Motor neuron (in vitro differentiated cells): ENCODE measurements at places on chromosomes 5 and 9. TPM values are rescaled to one million over a fixed set of nuclear protein-coding genes. Genes with fewer than 3 reads are reported as not detected.
A peak's percentile ranks its signal among the peaks of the same experiment; 100 is the strongest.

DNA sequence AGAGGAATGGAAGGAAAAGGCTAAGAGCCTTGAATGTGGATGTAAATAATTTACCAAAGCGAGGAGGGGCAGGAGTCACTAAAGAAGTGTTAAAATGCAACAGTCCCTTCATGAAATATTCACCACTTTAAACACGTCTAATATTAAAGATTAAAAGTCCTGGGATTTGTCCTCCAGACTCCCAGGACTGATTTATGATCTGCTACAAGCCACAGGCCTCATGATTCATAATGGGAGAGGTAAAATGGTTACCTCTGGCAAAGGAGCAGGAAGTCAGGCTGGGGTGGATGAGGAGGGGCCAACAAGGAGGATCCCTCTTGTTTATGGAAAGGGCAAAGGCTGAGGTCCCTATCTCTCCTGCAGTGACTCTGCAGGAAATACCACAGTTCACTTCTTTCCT, 292.4 kb downstream of the TRIM32 start:
- peak; percentile 79 for ATAC-seq

DNA sequence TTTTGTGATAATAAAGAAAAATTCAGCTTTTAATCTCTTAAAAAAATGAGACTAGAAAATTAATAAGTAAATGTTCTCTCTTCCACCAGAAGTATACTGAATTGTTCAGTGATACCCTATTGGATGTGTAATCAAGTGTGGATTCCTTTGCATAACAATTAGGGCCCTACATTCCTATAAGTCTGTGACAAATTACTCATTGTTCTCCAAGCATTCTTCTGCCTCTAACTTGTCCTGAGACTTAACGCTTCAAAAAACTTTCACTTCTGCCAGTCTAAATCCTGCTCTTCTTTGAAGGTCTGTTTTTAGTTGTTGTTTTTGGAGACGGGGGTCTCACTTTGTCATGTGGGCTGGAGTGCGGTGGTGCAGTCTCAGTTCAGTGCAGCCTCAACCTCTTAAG, 9.2 kb upstream of the DDX46 start:
- ATAC-seq = no peak

DNA sequence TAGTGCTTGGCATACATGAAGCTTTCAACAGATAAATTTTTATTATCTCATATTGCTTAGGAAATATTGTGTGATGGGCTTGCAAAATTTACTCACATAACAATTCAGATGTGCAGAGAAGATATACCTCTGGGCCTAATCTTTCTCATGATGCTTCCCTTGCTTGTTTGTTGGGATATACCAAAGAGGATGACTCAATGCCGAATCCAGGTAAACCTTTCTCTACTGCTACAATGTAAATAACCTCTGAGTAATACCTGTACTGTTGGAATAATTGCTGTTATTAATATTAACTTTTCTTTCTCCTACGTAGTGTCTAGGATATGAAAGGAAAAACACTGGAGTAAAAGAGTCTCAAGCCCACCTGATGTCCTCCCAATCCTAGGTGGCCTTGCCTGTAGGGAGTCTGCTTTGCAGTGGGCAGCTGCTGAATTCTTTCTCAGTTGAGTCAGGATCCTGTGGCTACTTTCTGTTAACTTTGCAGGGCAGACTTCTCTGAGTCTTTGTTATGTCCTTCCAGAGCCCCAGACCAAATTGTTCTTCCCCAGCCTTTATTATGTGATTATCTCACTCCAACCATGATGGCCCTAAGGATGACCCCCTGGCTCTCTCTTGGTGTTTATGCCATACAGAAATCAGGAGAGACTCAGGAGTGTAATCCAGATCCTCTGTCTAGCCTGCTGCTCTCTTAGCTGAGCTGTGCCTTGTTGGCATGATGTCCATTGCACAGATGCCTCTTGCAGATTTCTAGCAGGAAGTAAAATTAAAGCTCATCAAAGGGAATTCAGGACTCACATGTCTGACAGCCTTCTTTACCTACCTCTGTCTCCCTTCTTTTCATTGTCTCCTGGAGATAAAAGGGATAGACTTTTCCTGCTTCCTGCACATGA, 208.1 kb downstream of the SNX18 start:
- no peak for ATAC-seq

- no peak for ATAC-seq
Observed at GRCh38 chr9:110714314-110714713, 45.7 kb downstream of the MUSK start.

The WDR31 gene
- total RNA-seq = 2.6 and 2.8 TPM in 2 replicates

- ATAC-seq = peak; percentile 18
Observed at GRCh38 chr5:149133795-149134777, 7.2 kb upstream of the ABLIM3 start.

The RMRP gene
- 20,166 and 21,357 TPM in 2 replicates for total RNA-seq

GRCh38 chr5:122142480-122143164, 13.3 kb downstream of the ZNF474 start:
- ATAC-seq = peak; percentile 81

DNA sequence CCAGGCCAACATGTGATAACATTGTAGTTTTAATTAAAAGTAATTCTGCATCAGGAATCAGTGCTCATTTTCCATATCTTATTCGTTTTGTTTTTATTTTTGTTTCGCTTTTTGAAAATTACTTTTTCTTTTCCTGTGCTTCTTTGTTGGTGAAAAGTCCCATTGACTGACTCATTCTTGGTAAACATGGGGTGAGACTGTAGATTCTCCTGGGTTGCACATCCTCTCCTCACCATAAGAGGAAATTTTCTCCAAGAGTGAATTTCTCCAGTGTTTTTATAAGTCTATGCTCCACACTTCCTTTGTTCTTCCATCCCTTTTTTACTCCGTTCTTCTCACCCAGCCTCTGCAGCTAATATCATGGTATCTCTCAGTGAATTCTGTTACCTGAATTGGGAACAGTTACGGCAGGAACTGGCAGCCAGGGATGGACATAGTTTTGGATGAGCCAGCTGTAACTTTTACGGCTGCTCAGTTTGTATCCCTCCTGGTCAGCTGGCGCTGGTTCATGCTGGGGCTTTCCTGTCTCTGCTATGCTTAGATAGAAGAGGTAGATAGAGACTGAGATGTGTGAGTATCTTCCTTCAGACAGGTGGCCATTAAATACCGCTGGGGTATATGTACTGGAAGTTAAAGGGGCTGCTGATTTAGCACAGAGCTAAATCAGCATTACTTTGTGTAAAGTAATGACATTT, 80.0 kb downstream of the MAN2A1 start:
- no peak for ATAC-seq

- ATAC-seq = no peak
Observed at GRCh38 chr9:22285066-22285465, 161.6 kb upstream of the DMRTA1 start.

The TAF11L14 gene
- 0.41 and 0.54 TPM in 2 replicates for total RNA-seq

The PCDHGA11 gene
- 1.1 and 1.3 TPM in 2 replicates for total RNA-seq

DNA sequence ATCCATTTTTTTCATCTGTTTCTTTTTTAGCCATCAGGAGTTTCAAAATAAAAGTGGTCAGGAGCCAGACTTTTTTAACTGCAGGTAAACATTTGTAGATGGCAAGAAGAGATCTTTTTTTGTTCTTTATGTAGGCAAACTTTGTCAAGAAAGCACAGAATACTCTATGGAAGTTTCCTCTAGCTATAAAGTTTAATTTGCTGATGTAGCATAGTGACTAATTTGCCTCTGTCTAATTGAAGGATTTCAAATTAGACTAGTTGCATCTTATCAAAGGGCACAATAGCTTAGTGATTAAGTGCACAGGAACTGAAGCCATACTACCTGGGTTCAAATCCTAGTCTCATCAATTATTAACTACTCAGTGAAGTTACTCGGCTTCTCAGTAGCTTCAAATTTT, 22.0 kb downstream of the FGF10 start:
- no peak for ATAC-seq

- ATAC-seq = no peak
Observed at GRCh38 chr9:134039386-134040175, 14.3 kb downstream of the BRD3OS start.

DNA sequence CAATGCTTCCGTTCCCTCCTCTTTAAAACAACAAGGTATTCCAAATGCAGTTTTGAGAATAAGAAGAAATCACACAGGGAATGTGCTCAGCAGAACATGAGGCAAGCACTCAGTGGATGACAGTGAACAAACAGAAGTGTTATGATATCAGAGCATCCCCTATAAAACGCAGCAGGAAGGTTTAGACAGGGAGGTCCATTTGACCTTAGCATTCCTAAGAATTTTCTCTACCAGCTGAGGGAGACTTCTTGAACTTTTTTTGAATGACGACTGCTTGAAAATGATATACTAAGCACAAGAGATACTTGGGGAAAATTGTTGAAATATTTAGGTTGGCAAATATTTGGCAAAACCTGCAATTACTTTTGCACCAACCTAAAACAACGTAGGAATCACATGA, 3.9 kb downstream of the AMACR start:
- ATAC-seq = no peak

DNA sequence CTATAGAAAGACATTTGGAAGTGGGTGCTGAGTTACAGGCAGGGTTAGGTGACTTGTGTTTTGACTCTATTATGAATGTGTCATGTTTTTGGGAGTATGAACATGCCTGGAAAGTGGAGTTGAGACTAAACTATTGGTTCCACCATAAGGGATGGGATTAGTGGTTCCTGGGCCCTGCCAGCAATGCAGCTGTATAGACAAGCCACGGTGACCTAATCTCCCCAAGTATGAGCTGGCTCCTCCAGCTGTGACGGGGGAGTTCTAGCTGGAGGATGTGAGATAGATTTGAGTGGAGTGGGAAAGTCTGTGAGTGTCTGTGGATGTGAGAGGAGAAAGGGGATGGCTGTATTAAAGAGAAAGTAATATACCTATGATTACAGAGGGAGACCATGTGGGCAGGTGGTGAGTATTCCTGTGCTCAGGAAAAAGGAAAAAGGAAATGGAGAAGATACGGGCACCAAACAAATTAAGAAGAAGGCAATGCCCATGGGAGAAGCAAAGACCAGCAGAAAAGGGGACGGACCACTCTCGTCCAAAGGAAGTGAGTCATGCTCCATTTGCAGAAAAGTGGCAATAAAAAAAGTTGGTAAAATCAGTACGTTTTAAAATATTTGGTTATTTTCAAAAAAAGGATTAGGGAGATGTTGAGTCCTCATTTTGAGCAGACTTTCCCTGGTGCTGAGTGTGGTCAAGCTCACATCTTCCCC, 48.3 kb upstream of the ICE1 start:
- no peak for ATAC-seq

The XRCC4 gene
- total RNA-seq = 13.8 and 16.8 TPM in 2 replicates

DNA sequence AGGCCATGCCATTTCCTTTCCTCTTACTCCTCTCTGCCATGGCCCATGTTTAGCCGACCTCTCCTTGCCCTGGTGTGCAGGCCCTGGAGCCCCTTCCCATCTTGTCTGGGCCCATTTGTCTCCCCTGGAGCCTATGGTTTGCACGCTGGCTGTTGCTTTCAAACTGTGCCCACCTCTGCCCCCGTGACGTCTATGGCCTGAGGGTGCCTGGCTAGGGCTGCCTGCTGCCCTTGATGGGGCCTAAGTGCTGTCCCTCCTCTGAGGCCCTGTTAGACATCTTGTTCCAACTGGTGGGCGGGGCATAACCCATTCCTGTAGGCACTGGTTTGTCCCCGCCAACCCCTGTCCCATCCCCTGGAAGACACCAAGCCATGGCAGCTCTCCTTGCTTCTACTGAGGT, 22.7 kb upstream of the ENHO start:
- no peak for ATAC-seq

The LVRN gene
- 0.62 TPM in 1 of 2 replicates, not detected in the other for total RNA-seq

- peak; percentile 46 for ATAC-seq
Observed at GRCh38 chr5:180352116-180353047, 754 bp downstream of the GFPT2 start.

DNA sequence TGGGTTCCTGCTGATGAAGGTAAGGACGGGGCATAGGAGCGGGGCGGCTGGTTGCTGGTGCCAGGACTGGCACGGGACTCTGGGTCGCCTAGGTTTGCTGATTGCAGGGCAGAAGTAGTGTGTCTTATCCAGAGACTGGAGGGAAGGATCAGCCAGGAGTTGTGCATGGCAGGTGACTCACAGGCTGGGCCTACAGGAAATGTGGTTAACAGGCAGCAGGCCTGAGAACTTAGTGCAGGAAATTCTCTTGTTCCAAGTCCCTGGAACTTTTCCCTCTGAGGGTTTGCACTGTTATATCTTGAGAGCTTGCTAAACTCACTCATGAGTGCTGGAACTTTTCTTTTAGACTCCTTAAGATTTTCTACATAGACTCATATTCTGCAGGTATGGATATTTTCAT, 95.1 kb downstream of the ANXA2R start:
- ATAC-seq = no peak

DNA sequence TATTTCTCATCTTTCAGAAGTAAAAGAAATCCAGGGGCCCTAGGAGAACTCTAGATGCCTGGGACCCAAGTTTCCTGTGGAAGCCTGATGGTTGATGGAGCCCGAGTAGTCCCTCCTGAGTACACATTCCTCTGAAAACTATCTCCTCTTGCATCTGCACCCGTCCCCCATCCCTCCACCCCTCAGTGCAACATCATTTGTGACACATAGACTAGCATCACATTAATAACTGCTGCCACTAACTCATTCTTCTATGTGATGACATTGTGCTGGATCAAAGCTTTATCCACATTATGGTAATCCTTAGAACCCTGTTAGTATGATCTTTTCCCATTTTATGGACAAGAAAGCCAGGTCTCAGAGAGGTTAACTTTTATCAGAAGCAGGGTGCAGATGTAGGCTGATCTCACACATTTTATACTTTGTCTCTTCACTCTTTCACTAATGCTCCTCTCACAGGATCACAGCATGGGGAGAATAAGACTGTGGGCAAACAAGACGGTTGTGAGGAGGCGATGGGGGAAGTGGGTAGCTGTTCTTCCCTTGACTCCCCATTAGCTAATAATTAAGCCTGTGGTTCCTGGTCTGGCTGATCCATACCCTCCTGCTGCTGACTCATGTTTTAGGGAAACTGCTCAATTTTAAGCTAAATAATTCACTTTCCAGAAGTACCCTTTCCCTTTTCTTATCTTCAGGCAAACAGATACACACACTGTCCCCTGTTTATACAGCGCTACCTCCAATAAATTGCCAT, 3.9 kb upstream of the HK3 start:
- no peak for ATAC-seq

- peak; percentile 17 for ATAC-seq
Observed at GRCh38 chr9:17075758-17076485, 58.9 kb upstream of the CNTLN start.

- peak; percentile 3 for ATAC-seq
Observed at GRCh38 chr9:69122549-69123141, 51.4 kb upstream of the TJP2 start.

The CDC26 gene
- 30.0 and 38.7 TPM in 2 replicates for total RNA-seq

GRCh38 chr9:752201-752600, 89.3 kb upstream of the DMRT1 start:
- no peak for ATAC-seq

GRCh38 chr9:77820293-77820954, 172.3 kb upstream of the GNA14 start:
- ATAC-seq = no peak

DNA sequence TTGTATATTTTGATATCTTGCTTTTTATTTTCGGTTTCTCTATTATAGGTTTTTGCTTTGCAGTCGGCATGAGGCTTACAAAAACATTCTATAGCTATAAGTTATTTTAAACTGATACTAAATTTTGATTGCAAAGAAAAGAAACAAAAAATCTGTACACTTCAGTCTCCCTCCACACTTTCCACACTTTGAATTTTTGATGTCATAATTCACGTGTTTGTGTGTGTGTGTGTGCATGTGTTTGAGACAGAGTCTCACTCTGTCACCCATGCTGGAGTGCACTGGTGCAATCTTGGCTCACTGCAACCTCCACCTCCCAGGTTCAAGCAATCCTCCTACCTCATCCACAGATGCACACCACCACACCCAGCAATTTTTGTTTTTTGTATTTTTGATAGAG, 124.9 kb downstream of the MRPS30 start:
- no peak for ATAC-seq

- no peak for ATAC-seq
Observed at GRCh38 chr5:39586185-39586584, 161.4 kb upstream of the DAB2 start.

The AHRR gene
- total RNA-seq = 9.1 TPM in 2 replicates

- ATAC-seq = no peak
Observed at GRCh38 chr5:127320032-127320965, 29.7 kb downstream of the MEGF10 start.
